KG1 (cell line): ENCODE measurements at places on chromosomes 7 and 10.
A peak's percentile ranks its signal among the peaks of the same experiment; 100 is the strongest.

- DNase-seq = no peak
Observed at GRCh38 chr7:34338961-34339526, 319.0 kb upstream of the NPSR1 start.

DNA sequence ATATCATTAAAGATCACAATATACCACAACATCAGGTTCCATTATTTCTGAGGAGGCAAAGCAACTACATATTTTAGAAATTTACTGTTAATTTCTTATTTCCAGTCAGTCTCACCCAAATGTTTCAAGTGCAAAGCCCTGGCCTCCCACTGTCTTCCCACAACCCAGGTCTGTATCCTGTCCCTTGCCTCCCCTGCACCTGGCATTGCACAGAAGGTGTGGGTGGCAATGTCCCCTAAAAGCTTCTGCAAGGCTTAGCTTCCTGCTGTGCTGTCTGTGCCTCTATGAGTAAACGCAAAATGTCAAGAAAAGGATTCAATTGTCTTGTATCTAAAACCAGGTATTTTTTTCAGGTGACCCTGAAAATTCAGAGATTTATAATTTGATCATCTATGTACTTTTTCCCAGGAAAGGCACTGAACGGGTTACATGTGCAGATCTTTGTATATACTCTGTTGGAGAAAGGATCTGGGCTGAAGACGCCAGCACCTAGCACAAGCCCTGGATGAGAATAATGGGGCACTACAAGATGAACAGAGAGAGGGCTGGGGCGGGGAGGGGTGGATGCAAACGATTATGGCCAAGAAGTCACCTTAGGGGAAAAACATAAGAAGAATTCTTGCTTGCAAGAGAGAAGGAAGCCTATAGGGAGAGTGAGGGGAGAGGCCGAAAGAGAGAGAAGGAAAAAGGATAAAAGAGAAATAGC, 3.1 kb upstream of the ANTXRL start:
- no peak for DNase-seq

- peak; percentile 1 for DNase-seq
Observed at GRCh38 chr7:128904381-128905197, 5.9 kb downstream of the KCP start.

DNA sequence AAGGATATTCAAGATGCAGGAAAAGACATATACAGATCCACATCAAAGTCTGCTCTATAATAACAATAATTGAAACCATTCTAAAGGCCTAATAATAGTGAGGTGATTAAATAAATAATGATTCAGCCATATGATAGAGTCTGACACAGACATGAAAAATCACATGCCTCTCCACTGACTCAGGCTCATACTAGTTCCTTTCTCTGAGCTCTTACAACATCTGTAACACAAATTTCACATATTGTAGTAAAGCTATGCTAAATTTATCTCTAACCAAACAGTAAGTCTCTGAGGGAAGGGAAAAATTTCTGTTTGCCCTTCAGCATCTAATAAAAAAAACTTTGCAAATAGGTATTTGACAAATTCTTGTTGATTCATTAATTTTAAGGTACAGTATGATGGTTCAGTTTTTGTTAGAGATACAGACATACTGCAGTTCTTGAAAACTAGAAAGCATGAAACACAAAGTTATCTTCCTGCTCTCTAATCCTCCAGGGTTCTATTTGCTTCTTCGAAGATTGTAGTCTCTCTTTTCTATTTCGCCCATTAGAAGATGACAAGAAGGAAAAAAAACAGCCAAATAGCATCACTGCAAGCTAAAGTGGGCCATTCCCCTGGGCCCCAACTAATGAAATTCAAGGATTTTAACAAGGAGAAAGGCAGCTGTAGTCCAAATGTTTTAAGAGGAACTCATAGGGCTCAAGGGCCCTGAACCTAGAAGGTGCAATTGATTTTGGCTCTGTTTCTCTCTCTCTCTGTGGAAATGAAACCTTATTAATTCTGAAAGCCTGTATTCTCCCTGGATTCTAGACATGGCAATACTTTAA, 53.9 kb downstream of the CUBN start:
- DNase-seq = no peak

GRCh38 chr10:71266147-71266917, 52.7 kb upstream of the SLC29A3 start:
- DNase-seq = no peak

- no peak for DNase-seq
Observed at GRCh38 chr7:24722386-24723177, 34.7 kb downstream of the GSDME start.

- DNase-seq = peak; percentile 81
Observed at GRCh38 chr7:6729492-6730342, 23.0 kb upstream of the ZNF12 start.

DNA sequence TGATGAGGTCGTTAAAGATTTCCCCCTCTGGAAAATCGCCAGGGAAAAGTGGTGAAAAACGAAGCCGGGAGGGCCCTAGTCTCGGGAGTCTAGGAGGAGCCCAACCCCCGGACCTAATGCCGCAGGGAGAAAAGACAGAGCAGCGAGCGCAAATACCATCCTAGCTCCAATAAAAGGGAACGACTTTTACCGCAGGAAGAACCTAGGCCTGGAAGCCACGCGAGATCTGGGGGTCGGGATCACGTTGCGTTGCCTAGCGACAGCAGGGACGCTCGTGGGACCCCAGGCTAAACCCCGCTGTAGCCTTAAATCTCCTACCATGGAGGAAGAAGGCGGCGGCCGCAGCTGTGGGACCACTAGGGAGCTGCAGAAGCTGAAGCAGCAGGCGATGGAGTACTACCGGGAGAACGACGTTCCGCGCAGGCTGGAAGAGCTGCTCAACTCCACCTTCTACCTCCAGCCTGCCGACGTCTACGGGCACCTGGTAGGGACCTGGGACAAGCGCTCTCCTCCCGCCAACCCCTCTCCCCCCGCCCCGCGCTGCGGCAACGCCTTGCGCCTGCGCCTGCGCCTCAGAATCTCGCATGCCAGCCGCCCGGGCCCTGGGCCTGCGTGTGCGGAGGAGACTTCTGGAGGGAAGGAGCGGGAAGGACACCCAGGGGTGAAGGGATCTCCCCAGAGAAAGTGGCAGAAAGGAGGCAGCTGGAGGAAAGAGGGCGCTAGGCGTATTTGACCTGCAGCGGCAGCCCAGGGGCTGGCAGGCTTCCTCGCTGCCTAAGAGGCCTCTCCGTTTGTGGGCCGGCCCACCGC, at the start of gene ENO4:
TSS of gene ENO4 (plus strand) at position 252 of the 810 bp plus-strand sequence. CDS start at position 320, 68 bp downstream.
- no peak for DNase-seq

- no peak for DNase-seq
Observed at GRCh38 chr10:83373671-83374070, 765.6 kb upstream of the GHITM start.

DNA sequence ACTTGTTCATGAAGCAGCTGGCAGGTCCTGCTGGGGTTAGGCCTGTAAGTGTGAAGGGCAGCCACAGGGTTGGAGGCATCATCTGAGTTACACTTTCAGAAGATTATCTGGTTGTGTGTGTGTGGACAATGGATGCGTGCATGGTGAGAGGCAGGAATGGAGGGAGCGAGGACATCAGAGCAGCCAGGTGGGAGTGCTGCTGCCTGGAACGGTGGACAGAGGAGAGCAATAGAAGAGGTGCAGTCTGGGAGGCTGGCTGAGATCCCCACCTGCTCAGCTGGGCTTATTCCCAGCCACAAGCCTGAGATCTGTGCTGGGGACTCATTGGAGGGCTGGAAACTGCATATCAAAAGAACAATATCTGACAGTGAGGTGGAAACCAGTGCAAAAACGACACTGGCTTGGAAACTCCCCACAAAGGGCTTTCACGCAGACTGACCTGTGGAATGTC, 17.9 kb downstream of the ZNF488 start:
- no peak for DNase-seq

DNA sequence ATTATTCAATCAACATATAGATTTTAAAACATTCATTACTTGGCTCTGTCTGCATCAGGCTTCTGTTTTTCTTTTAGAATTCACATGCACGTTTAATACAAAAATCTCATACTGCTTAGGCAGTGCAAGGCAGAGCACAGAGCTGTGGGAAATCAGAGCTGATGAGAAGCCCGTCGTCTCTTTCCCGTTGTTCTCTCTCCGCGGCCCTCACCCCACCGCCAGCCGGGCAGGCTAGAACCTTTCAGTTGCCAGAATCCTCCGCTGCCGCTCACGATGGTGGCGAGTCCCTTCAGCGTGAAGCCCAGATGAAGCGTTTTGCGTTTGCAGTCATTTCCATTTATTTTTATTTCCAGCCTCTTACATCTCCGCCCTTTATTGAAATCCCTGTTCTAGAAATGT, 648.2 kb downstream of the SDK1 start:
- DNase-seq = no peak

GRCh38 chr7:50119815-50120637, 27.0 kb upstream of the ZPBP start:
- DNase-seq = peak; percentile 8

- DNase-seq = no peak
Observed at GRCh38 chr10:79947787-79948424, 999 bp downstream of the SFTPD start.

DNA sequence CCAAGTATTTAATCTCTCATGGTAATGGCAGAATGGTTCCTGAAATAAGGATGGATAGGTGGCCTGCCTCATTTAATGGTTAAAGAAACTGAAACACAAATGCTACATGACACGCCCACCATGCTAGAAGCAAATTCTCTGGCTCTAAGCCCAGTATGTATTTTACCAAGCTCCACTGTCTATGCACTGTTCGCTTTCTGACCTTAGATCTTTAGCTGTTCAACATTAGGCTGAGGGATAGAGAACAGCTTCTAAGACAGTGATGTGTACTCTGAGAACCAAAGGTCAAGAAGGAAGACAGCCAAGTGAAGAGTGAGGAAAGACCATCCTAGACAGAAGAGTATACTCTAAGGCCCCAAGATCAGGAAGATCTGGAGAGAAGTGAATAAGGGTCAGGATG, 26.6 kb downstream of the FAM3C start:
- no peak for DNase-seq

DNA sequence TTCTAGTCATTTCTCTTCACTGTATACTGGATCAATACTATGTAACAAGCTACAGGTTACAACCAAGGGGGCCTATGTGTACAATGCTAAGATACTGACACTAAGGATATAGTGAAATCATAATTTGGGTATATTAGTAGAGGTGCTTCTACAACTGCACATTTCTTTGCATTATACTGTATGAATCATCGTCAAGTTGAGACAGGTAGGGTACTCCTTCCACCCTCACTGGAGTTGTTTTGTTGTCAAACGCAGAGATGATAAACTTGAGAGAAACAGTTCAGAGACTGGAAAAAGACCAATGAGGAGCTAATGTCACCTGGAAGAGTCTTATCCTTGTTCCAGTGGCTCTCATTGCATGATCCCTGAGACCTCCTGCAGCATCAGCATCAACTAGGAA, 208.2 kb upstream of the PRPS1L1 start:
- DNase-seq = no peak

DNA sequence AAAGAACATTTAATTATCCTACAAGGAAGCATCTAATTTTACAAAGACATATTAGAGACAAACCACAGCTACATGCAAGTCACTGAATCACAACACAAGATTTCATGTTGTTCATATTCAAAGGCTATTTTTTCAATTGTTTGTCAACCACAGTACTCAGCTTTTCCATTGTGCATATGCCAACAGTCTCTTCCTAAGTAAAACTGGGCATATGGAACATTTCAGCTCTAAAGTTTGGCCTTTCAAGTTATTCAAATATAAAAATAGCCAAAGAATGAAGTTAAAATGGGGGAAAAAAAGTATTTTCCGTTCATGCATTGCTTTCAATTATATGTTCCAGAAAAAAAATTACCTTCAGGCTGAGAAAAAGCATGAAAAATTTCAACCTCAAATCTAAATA, 537.9 kb downstream of the PLXDC2 start:
- no peak for DNase-seq

- no peak for DNase-seq
Observed at GRCh38 chr7:151012911-151013347, 11.4 kb downstream of the ATG9B start.

DNA sequence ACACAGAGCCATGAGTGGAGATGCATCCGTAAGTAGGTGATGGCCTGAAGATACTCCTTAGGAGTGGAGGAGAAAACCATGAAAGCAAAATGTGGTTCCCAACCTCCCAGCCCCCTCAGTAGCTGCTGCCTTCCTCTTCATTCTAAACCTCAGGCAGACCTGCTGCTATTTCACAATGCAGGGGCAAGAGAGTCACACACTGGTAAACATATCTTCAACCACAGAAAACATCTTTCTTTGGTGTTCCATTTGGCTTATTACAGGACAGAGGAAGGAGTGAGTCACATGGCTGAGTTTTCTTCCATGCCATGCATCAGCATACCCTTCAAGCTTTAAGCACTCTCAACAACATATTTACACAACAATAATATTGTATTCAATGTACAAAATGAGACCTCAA, 342.1 kb downstream of the BMPER start:
- no peak for DNase-seq

GRCh38 chr10:78511324-78512204, 477.9 kb downstream of the RPS24 start:
- DNase-seq = no peak

- DNase-seq = no peak
Observed at GRCh38 chr7:117164620-117165019, 158.2 kb downstream of the WNT2 start.

DNA sequence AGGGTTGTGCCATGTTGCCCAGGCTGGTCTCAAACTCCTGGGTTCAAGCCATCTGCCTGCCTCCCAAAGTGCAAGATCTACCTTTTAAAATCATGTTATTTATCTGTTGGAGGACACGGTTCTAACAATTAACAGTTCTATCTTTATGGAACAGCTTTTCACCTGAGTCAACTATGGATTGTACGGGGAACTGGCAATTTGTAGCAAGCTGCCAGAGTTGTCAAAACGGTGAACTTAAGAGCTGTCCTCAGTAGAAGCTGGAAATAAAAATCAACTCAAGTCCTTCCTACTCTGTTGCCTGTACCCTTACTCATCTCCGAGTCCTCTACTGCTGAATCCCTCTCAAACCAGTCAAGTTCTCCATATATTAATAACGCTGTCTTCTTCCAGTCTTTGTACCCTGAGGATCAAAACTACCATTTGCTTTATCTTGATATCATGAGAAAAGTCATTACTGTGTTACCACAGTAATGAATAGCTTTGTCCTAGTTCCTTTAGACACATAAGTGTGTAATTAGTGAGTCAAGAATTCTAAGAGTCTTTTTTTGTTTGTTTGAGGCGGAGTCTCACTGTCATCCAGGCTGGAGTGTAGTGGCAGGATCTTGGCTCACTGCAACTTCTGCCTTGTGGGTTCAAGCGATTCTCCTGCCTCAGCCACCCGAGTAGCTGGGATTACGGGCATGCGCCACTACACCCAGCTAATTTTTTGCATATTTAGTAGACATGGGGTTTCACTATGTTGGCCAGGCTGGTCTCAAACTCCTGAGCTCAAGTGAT, 28.2 kb downstream of the HBP1 start:
- no peak for DNase-seq

- no peak for DNase-seq
Observed at GRCh38 chr7:76280408-76280807, 22.1 kb upstream of the HSPB1 start.

DNA sequence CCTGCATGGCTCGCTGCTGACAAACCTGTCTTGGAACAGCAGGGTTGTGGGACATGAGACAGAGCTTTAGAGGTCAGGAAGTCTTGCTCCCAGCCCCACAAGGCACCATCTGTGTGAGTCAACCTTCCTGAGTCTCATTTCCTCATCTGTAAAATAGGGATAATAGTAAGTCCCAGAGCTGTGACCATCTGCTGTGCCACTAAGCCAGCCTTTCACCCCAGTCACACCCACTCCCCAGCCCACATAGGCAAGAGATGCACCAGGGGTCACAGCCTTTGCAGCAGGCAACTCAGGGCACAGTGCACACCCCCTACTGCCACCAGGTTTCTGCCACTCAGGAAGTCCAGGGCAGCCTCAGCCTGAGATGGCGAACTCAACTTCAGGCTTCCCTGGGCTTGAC, 29.4 kb upstream of the CDH23 start:
- no peak for DNase-seq

- no peak for DNase-seq
Observed at GRCh38 chr10:17805921-17806577, 3.1 kb upstream of the MRC1 start.
